Stimulated activated CD4-positive, alpha-beta T cell treated with anti-CD3 and anti-CD28 coated beads, Interleukin-2, amount 100 ng/mL, for 24 hours (primary cell): ENCODE measurements at places on chromosomes 2 and 18.

GRCh38 chr2:135744760-135745314 is 3.2 kb downstream of the UBXN4 start:
- peak; percentile 20 for DNase-seq

- no peak for DNase-seq
Observed at GRCh38 chr2:71477231-71477691, 23.9 kb downstream of the DYSF start.

DNA sequence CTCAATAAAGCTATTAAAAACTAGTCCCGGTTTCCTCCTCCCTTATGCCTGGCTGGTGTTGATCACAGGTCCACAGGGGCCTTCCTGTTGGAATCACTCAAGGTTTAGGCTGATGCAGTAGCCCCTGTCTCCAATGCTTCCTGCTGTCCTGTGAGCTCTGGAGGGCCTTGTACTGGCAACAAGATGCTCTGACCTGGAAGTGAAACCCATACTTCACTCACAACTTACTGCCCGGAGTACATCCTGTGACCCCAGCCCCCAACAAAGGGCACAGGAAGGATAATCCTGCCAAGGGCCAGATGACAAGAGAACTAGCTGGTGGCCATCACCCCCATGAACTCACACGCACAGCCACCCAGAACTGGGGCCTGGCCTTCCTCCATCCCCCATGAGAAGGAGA is 50.3 kb downstream of the ZBTB7C start:
- DNase-seq, result no peak

GRCh38 chr18:69397096-69397495 is 3.6 kb upstream of the DOK6 start:
- no peak for DNase-seq

- no peak for DNase-seq
Observed at GRCh38 chr2:120501591-120501990, 155.7 kb downstream of the INHBB start.

DNA sequence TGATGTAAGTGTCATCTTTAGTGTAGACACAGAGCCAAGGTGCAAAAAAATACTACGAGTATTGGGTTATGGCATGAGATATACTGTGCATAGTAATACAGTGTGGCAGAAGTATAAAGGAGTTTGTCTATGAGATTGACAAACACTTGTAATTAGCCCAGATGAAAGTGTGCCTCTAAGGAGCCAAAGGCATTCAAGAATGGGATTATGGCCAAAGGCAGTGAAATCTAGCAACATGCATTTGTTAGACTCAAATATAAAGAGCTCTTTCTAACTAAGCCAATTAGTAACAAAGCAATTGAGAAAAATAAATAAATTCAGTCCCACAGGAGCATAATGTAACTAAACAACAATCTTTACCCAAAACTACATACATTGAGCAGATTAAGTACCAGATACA is 1761.8 kb downstream of the SUCLG1 start:
- no peak for DNase-seq

DNA sequence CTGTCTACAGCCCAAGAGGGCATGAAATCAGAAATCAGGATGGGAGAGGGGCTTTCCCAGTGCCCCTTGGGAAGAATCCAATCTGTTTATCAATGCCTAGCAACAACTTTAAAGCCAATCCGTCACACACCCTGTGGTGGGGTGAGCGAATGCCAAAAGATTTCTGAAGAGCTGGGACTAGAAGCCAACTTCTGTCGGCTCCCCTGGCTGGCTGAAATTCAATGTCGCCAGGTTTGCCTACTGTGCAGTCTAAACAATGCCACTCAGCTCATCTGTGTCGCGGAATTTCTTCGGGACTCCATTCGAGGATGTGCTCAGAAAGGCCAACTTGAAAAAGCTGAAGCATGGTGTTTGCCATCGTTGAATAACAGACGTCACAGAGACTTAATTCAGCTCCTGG is 31.5 kb upstream of the NCKAP5 start:
- no peak for DNase-seq

DNA sequence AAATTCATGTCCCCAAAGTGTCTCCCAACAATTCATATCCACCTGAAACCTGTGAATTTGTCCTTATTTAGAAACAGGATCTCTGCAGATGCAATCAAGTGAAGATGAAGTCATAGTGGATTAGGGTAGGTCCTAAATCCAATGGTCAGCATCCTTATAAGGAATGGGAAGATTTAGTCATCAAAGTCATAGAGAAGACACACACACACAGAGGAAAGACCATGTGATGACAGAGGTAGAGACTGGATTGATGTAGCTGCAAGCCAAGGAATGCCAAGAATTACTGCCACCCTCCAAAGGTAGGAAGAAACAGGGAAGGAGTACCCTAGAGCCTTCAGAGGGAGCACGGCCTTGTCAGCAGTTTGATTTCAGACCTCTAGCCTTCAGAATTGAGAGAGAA is 17.7 kb downstream of the ADD2 start:
- no peak for DNase-seq

GRCh38 chr2:219418155-219419011 is at the start of gene DES:
DES (plus strand) TSS chr2:219418377; CDS start chr2:219418463, 86 bp downstream.
- no peak for DNase-seq

GRCh38 chr18:63348508-63349136 is 18.4 kb downstream of the KDSR start:
- DNase-seq, result no peak

DNA sequence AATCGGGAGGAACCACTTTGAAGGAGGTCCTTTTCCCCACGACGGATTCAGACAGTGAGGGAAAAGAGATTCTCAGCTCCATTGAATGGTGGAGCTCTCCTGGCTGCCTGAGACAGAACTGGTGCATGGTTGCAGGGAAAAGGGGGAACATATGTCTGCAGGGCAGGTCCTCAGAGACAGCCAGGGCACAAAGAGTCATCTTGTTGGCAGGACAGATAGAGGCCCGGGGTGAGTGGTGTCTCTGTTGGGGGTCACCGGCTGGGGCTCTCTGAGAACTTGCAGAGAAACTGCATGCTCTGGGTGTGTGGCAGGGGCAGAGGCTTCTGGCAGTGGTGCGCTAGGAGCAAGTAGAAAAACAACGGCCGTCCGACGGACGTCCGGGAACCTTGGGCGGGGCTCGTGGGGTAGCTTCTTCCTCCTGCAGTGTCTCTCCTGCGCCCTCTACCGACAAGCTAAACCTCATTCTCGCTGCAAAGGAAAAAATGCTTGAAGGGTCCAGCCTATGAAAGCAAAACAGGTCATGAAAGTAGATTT is 94.3 kb downstream of the CDCA7 start:
- DNase-seq, result peak; percentile 68
